ENCODE measurements at places on chromosomes 4 and X.

DNA sequence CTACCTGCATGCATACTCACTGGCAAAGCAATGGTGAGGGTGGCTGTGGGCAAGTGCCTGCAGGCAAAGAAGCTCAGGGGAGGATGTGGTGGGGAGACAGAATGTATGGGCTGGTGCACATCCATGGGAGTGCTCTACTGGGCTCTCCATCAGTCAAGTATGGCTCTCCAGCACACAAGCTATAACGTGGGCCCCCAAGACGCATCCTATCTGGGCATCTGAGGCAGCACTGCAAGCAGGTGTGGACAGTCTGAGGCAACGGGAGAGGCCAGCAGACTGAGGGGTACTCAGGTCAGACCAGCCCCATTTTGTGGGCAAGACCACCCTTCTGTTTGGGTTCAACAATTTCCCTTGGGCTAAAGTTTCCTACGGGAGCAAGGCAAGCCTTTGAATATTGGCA is 1227.8 kb downstream of the FAM133A start:
- DNase-seq, result no peak

GRCh38 chr4:77877167-77877566 is 14.5 kb downstream of the MRPL1 start:
- no peak for DNase-seq

DNA sequence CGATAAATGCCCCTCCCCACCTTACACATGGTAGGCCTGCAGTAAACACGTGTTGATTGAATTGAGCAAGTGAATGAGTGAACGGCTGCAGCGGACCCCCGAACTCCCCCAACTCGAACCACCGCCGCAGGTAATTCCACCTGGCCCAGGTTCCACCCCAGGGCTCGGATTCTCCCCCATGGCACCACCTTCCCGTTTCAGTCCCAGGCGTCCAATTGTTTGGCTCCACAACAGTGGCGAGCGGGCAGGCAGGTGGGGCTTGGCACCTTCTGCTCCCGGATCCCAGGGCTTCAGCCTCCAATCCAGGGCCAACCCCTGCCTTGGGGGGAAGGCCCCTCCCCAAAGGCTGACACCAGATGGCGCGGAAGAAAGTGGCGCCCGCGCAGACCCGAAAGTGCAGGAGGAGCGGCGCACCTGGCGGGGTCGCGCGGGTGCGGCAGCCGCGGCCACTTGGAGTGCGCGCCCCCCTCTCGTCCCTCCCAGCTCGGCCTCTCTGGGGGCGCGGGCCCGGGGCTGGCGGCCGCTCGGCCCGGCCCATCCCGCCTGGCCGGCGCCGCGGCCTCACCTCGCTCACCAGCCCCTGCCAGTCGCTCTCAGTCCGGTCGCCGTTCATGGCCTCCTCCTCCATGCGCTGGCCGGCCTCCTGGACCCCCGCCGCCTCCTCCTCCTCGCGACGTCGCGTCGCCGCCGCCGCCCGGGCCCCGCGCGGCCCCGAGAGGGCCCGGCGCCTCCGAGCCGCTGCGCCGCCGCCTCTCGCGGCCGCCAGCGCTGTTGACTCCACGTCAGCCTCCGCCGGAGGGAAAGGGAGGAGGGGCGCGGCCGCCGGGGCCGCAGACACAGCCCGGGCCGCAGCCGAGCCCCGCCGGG is at the start of gene CCDC149:
Gene CCDC149, minus strand, starts transcription at position 791 of the 867 bp plus-strand sequence. Its CDS starts 178 bp downstream, at position 613.
- no peak for DNase-seq

DNA sequence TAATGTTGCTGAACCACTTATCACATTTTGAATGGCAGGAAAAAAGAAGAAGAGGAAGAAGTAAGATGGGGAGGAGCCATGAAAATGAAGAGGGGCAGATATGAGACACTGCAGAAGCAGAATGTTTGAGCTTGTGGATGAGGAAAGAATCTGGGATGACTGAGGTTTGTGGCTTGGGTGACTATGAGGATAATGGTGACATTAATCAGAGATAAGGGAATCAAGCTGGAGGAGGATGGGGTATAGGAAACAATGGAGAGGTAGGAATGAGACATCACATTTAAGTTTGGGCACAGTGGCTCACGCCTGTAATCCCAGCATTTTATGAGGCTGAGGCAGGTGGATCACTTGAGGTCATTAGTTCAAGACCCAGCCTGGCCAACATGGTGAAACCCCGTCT is 19.1 kb upstream of the PHF8 start:
- no peak for DNase-seq

DNA sequence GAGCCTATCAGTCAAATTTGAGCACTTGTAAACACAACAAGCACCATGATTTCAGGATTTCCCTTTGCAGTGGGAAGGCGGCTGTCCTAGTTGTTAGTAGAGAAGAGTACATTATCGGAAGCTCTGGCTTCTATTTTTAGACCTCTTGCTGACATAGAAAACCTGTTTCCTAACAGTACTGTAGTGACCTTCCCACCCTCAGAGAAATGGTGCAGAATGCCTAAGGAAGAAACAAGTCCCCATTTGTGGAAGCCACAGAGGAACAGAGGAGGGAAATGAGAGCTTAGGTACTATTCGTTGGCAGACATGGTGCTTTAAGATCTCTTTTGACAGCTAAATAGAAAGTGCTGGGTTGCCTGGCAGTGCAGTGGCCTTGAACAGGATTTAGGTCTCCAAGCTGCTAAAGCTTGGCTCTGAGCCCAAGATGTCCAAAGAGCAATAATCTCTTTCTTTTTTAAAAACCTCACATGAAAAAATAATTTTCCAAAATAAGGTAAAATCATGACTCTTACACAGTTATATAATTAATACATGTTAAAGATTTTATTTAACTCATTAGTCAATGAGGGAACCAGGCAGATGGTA is 24.9 kb downstream of the GLRA2 start:
- no peak for DNase-seq

DNA sequence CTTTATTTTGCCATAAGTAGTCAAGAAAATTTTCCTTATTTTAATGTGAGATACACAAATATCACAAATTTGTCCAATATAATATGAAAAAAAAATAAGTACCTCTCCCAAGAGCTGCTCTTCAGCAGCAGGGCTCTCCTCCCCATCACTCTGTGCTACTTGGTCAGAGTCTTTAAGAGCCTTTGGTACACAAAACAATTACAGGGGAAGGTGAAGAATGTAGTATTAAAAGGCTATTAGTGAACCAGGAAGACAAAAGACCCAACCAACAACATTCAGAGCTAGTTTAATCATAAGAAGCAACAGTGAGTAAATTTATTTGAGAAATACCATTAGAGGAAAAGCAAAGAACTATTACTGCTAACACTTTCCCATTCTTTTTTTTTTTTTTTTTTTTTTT is 29.4 kb downstream of the SEC31A start:
- no peak for DNase-seq

GRCh38 chr4:39469429-39470077 is 10.7 kb downstream of the LIAS start:
- peak; percentile 73 for DNase-seq

GRCh38 chr4:610411-611261 is 14.7 kb upstream of the PDE6B start:
- DNase-seq, result peak; percentile 25

DNA sequence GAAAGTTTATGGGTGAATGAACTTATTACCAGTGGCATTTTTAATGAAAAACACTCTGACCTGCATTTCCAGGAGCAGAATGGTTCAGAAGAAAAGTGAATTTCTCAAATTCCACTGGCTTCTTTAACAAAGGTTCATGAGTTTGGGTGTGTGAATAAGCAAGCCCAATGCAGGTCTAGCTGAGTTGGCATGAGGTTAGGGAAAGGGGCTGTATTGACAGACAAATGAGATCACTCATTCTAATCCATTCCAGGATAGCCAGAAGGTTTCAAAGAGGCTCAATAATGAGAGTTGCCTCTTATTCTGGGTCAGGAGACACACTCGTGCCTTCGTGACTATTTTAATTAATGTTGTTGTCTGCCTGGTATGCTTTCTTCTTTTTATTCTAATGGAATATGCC is 43.7 kb upstream of the NPY2R start:
- no peak for DNase-seq

GRCh38 chr4:2273657-2274319 is 11.9 kb upstream of the MXD4 start:
- no peak for DNase-seq

GRCh38 chrX:73213734-73214425 is 771 bp downstream of the NAP1L2 start:
- DNase-seq, result no peak

DNA sequence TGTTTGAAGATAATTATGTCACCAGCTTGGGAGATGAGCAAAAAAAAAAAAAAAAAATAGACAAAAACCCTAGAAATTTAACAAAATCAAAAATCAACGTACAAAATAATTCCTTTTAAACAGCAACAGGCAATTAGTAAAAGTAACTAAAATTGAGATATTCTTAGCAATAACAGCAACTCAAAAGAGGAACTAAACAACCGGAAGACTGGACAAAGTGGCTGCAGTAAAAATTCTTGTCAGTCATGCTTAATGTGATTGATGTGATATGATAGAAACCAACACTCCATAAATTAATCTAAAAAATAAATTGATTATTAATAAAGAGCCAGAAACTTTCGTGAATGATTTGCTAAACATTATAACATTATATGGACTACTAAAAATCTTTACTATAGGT is 1534.6 kb upstream of the AGA start:
- DNase-seq, result no peak

- DNase-seq, result no peak
Measured at GRCh38 chrX:154908821-154909220, 22.7 kb downstream of the F8A1 start.

GRCh38 chr4:187227907-187228704 is 504.4 kb upstream of the FAT1 start:
- DNase-seq, result no peak

GRCh38 chrX:56314334-56314733 is 82.2 kb downstream of the KLF8 start:
- DNase-seq, result no peak

DNA sequence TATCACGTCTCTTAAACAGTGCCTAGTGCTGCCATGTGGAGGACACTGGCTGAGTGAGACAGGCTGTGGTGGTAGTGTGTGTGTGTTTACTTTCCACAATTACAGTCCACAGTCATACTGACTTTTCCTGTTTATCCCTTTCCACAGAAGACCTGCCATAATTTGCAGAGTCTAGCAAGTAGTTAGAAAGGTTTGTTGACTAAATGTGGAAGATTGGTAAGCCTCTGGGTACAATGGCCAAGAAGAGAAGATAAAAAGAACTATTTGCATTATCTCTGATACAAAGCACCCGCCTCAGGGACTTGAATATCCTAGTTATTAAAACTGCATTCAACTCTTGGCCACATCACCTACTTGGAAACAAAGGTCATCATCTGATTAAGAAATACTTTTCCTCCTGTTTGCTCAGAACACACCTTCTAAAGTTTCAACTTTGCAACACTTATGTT is 89.1 kb downstream of the FAM13A start:
- no peak for DNase-seq

- no peak for DNase-seq
Measured at GRCh38 chr4:187484186-187484585, 511.4 kb upstream of the ZFP42 start.

DNA sequence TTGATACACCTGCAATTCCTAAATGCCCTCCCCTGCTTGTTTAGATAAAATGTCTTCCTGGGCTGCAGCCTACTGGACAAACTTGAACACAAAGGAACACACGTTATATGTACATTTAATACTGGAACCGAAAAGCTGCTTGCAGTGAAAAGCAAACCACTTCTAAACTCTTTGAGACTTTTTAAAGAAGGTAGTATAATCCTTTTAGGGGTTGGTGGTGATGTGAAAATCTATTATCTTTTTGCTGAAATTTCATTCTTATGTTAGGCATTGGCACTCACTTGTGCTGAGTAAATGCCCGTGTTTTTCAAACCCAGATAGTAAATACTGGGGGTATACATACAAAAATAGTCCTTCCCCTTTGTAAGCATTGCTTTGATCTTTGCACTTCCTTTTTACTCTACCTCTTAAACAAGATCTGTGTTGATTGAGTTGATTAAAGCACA is 2.2 kb downstream of the NFKB1 start:
- DNase-seq, result no peak

GRCh38 chr4:52694936-52695335 is 35.8 kb upstream of the USP46 start:
- no peak for DNase-seq

- no peak for DNase-seq
Measured at GRCh38 chr4:37780444-37781130, 45.9 kb upstream of the PGM2 start.

GRCh38 chr4:30726090-30726675 is 6.0 kb downstream of the PCDH7 start:
- no peak for DNase-seq

DNA sequence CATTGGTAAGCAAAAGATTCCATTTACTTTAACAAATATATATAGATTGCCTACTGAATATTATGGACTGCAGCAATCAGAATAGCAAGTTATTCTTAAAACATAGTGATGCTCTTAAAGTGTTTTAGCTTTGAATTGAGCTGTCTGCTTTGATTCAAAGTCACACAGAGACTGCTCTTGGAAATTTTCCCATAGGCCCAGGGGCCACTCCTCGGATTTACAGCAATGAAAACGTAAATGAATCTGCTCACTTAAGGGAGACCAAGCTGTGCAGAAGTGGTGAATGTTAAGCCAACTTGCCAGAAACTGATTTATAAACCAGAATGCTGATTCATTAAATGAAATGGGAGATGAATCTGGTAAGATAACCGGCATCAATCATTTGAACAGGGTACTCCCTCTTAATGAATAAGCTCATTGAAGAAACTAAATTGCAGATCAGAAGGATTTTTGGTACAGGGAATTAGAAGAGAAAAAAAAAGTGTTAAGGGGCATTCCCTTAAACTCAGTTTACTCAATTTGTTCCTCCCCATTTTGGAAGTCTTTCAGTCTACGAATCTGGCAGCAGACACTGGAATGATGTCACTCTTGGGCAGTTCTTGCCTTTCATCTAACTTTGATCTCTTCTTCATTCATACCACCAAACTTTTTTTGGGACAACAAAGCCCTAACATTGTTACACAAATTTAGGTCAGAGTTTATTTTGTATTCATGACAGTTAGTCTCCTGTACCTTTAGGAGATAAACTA is 363.3 kb upstream of the MAGEB2 start:
- DNase-seq, result no peak

GRCh38 chr4:149707862-149708261 is 107.8 kb downstream of the IQCM start:
- no peak for DNase-seq

GRCh38 chr4:99088023-99088449 is 552 bp downstream of the ADH5 start:
- no peak for DNase-seq

GRCh38 chr4:1081689-1082040 is 31.7 kb downstream of the RNF212 start:
- DNase-seq, result no peak

DNA sequence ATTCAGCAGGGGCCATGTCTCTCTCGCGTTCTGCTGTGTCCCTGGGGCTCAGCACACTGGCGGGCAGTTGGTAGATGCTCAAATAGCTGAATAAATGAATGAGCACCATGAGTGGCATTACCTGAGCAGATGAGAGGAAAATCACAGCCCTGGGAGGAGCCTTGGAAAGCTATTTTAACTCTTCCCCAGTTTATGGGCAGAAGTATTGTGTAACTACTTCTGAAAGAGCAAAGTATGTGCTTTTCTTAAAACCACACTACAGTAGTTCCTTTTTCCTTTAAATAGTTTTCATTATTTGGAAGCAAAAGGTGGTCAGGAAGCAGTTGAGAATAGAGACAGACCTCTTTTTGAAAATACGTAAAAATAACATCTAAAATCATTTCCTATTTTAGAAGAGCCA is 3.0 kb upstream of the PLAC1 start:
- DNase-seq, result no peak

- DNase-seq, result no peak
Measured at GRCh38 chr4:89598602-89599001, 238.4 kb downstream of the SNCA start.

Data from HS-5 (cell line).